Spinal cord (tissue), 10 donors: ENCODE measurements at places on chromosomes 1 and 21. TPM values are rescaled to one million over a fixed set of nuclear protein-coding genes. Genes with fewer than 3 reads are reported as not detected.

Gene ASCL5
- 0.17 TPM for total RNA-seq

Gene HTR6
- 0.22 TPM for total RNA-seq

Gene LCE6A
- total RNA-seq = not detected

Gene CFHR1
- total RNA-seq = 0.83 TPM

Gene NTNG1
- 19.8 TPM for total RNA-seq

Gene WNT3A
- total RNA-seq = 0.06 TPM

Gene OR10Z1
- not detected for total RNA-seq

Gene LCE1C
- total RNA-seq = not detected

Gene TMCC2
- 38.2 TPM for total RNA-seq

Gene ALX3
- total RNA-seq = not detected

Gene SZRD1
- total RNA-seq = 67.3 TPM

GRCh38 chr1:95440511-95440910, 206.5 kb downstream of the RWDD3 start:
- DNase-seq = no peak

DNA sequence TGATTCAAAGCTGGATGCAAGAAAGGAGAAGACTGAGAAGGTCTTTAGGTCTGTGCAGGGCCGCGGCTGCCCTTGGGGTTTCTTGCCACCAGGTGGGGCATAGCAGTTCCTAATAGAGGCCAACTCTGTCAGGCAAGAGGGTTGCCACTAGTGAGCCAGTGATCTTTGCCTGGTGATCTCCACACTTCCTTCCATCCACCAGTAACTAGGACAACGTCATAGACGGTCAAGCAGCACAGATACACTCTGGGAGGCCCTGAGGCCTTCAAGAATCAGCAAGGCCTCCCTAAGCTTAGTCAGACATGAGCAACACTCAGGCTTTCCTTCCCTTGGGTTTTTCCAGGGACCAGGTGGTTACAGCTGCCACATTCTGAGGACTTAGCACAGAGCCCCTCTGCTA, 32.9 kb upstream of the ATP2B4 start:
- DNase-seq = no peak

- no peak for DNase-seq
Observed at GRCh38 chr21:27033471-27033870, 66.6 kb upstream of the ADAMTS5 start.

GRCh38 chr1:233240829-233241682, 54.5 kb downstream of the PCNX2 start:
- DNase-seq = peak; percentile 92

GRCh38 chr1:232183266-232183800, 446.6 kb downstream of the SIPA1L2 start:
- no peak for DNase-seq

DNA sequence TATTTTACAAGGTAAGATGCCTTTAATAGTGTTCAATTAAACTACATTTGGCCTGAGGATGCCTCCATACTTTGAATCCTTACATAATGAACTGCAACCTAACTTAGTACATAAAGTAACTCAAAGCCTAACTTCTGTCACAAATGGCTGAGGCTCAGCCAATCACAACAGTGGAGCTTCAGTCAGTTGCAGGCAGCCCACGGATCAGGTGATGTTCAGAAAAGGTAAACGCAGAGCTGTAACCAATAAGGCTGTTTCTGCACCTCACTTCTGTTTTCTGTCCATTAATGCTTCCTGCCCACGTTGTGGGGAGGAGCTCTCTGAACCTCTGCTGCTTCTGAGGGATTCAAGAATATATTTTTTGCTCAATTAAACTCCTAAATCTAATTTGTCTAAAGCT, 94.8 kb upstream of the KIAA0040 start:
- peak; percentile 1 for DNase-seq

GRCh38 chr1:119731060-119731459, 19.3 kb downstream of the PHGDH start:
- DNase-seq = no peak

DNA sequence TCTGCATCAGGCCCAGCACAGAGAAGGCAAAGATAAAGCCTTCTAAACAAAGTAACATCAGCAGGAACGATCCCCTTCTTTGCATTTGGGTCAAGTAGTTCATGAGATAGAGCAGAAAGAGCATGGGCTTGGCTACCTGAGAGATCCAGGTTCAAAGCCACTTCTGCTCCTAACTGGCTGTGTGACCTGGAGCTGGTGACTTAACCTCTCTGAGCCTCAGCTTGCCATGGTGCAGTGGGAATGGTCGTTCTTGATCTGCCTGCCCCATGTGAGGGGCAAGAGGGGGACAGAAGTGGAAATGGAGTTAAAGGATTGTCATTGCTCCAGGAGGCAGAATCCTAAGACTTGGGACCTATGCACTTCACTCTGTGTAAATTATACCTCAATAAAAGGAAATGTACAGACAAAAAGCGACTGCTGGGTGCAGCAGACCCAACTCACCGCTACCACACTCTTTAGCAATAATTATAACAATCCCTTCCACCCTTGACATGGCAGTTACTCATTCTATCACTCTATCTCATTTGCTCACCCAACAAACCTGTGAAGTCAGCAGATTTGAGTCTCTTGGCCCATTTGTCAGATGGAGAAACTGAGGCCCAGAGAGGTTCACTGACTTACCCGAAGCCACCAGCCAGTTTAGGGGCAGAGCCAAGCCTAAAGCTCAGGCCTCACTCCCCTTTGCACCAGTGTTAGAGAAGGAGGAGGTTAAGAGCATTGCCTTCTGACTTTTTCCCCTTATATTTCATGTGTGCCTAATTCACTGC, 1.5 kb upstream of the MATN1 start:
- DNase-seq = no peak

DNA sequence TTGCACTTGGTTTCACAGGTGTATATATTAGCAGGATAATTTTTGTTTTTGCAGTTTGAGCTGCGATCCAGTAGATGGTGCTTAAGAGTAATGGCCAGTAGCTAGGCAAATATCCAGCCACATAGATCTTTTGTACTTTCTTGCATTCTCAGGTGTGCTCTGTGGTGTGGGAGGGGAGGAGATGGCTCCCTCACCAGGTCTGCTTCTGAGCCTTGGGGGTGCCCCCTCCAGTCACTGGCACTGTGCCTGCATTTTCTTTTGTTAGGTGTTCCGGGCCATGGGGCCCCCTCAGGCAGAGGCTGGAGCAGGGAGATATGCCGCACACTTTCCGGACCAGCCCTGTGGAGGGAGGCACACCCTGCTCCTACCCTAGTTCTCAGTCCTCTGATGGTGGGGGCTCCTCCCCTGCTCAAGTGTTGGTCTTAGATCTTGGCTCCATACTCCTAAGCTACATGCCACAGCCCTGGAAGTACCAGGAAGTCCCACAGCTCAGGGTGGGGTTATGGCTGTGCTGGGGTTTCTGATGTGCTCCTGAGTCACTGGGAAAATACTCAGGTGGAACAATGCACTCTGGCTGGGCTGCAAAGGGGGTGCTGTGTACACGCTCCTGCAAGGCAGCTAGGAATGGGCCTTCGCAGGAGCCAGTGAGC, 197.6 kb upstream of the DMRTA2 start:
- no peak for DNase-seq

- DNase-seq = no peak
Observed at GRCh38 chr1:61357539-61357938, 275.2 kb downstream of the NFIA start.

- no peak for DNase-seq
Observed at GRCh38 chr1:6443339-6444115, 19.0 kb downstream of the ESPN start.

DNA sequence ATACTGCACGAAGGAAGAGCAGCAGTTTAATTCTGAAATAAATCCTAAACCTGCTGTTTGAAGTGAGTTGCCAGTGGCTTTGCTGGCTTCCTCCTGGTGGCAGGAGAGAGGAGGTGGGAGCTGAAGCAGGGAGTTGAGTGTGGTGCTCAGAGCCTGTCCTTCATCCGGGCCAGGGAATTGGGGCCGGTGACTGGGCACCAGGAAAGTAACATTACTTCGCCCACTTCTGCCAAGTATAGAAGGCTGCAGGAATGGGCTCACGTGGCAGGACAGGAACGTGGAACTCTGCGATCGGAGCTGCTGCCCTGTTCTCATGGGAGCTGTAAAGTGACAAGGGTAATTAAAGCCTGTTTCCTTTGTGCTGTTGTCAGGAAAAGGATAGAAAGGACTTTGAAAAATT, 8.7 kb downstream of the TOR3A start:
- DNase-seq = no peak

GRCh38 chr1:25704267-25704691, 87.7 kb downstream of the MAN1C1 start:
- no peak for DNase-seq

- peak; percentile 70 for DNase-seq
Observed at GRCh38 chr1:103461161-103462105, 64.1 kb upstream of the RNPC3 start.

DNA sequence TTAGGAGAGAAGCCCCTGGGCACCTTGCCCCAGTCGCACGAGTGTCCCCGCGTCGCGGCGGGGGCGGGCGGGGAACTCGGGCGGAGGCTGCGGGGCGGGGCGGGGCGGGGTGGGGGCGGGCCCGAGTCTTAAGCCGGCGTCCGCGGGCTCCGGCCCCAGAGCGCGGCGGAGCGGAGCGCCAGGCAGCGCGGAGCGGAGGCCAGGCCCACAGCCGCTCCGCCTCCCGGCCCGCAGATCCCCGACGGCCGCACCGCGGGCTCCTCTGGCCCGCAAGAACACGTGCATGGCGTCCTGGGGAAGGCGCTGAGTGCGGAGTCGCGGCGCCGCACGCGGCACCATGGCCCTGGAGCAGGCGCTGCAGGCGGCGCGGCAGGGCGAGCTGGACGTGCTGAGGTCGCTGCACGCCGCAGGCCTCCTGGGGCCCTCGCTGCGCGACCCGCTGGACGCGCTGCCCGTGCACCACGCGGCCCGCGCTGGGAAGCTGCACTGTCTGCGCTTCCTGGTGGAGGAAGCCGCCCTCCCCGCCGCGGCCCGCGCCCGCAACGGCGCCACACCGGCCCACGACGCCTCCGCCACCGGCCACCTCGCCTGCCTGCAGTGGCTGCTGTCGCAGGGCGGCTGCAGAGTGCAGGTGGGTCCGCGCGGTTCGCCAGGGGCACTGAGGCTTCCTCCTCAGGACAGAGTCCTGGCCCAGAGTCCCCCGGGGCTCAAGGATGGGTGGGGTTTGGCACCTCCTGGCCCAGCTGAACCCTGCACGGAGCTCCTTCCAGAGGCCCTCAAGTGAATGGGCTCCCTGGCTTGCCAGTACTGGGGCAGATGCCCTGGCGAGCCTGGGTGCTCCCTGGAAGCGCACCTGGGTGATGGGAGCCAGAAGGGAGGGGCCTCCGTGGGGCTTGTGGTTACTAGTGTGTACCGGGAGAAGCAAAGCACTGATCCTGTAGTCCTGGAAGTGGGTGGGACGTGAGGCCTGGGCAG, at the start of gene ESPN:
TSS of gene ESPN (plus strand) at position 158 of the 975 bp plus-strand sequence. CDS start at position 338, 180 bp downstream.
- no peak for DNase-seq

DNA sequence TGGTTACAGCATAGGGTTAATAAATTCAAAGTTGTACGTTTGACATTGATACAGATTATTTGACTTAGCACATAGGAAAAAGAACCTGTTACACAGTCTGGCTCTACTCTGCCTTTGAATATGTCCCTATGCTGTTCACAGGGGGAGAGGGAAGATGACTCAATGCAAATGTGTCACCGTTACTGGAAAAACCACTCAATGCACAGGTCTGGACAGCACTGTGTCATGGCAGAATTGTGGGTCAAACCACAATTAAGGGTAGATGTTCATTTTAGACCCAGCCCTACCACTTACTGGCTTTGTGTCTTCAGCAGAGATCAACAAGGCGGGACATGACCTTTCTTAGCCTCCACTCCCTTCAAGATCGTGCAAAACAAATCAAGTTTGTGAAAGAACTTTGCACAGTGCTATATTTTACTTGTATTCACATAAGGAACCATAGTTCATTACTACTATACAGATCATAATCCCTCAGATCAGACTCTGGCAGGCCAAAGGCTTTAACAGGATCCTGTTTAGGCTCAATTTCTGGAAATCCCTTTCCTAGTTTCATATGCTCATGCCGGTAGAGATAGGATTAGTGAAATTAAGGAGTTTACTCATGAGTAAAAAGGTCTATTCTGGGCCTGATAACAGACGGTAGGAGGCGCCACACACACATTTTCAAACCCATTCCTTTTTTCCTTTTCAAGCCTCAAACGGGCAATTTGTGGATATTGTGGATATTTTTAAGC, 22.1 kb downstream of the EIF2D start:
- DNase-seq = no peak

DNA sequence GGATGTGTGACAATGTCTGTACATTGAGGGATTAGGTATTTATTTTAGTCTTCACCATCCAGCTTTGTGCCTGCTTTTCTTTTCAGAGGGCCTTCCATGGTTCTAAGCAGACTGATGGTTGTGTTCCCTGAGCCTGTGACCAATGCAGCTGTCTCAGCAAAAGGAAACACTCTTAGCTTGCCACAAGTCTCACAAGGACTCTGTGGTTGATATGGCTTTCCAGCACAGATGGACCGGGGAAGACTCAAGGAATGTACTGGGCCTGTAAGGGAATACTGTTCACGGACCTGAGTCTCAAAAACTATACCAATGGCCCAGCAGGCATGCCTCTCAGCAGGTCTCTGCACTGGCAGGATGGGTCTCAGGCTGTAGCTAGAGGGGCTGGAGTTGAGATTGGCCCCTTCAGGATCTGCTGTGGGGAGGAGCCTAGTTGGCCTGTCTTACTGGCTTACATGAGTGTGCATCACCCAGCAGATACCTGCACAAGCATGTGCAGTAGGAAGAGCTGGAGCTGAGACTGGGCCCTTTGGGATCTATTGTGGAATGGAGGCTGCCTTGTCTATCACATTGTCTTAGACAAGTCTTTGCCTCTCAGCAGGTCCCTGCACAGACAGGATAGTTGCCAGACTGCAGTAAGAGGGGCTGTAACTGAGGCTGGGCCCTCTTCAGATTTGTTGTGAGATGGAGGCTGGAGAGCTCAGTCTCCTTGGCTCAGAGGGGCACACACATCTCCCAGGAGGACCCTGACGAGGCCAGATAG, 52.0 kb upstream of the PDC start:
- DNase-seq = no peak

DNA sequence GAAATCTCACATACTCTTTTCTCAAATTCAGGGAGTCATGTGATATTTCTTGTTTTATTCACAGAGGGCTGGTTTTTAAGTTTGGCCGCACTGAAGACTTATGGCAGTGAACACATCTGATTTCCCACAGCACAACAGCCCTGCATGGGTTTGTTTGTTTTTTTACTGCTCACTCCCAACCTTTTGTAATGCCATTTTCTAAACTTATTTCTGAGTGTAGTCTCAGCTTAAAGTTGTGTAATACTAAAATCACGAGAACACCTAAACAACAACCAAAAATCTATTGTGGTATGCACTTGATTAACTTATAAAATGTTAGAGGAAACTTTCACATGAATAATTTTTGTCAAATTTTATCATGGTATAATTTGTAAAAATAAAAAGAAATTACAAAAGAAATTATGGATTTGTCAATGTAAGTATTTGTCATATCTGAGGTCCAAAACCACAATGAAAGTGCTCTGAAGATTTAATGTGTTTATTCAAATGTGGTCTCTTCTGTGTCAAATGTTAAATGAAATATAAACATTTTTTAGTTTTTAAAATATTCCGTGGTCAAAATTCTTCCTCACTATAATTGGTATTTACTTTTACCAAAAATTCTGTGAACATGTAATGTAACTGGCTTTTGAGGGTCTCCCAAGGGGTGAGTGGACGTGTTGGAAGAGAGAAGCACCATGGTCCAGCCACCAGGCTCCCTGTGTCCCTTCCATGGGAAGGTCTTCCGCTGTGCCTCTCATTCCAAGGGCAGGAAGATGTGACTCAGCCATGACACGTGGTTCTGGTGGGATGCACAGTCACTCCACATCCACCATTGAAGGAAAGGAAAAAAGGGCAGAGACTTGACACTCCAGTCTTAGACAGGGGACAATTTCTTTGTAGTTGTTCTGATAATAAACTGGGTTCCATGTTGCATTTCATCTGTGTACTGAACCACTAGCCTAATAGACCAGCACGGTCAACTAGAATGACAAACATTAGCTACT, 22.8 kb downstream of the TMEM50A start:
- DNase-seq = no peak
